AG04449 (cell line): ENCODE measurements at places on chromosomes 3 and 15.

DNA sequence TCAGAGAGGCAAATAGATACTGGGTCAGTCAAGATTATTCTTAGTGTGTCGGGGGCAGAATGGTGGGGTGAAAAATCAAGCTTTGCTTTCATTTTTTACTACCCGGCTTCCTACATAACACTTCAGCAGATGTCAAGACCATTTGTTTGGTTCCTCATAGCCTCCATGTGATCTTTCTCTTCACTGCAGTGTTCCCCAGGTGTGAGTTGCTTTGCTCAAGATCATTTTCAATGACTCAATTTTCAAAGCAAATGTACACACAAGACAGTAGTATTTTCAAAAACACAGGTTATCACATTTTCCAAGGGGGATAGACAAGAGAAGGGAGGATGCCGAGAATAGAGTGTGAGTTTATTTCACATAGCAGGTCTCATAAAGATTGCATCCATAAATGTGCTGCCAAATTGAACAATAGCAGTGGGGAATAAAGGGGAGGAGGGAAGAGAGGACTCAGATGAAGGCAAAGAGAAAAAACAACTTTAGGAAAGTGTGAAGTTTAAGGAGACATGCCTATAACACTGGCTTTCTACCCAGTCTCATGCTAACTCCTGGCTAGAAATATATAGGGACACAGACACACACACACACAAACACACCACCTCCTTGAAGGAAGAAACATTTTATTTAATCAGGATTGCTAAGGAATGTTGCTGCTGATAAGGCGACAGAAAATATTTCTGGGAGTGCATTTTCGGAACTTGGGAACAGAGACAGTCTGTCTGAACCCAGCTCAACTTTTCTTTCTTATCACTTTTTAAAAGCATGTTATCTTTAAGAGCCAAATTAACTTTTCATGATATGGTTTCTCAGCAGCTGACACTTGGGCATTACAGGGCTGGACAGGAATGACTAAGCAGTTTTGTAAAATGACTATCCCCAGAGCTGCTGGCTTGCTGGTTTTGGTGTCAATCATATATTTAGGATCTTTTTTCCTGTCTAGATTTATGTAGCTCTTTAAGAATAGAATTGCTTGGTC lies 402.4 kb downstream of the RBMS3 start:
- DNase-seq = no peak

- DNase-seq = no peak
These were observed 1.5 kb upstream of the CHAC1 start for GRCh38 chr15:40951764-40952163.

- DNase-seq = no peak
These were observed 57.6 kb upstream of the CHRM5 start for GRCh38 chr15:33910741-33911140.

- no peak for DNase-seq
These were observed 128.3 kb upstream of the EIF1B start for GRCh38 chr3:40181182-40181581.

DNA sequence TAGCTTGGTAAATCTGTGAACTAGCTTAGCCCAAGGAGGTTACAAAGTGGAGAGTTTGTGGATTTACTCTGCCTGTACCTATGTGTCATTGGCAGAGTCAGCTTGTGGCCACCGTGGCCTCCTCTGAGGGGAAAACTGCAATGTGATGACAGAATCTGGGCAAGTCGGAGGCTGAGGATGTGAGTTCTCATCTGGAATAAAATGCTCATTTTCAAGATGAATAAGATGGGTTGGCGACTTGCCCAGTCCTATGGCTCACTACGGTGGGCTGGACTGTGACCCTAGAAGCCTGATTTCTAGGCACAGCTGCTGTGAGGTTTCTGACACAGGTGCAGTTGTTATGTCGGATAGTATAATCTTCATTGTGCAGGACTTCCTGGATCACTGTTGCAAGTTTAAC lies 83.7 kb downstream of the ETV5 start:
- no peak for DNase-seq

DNA sequence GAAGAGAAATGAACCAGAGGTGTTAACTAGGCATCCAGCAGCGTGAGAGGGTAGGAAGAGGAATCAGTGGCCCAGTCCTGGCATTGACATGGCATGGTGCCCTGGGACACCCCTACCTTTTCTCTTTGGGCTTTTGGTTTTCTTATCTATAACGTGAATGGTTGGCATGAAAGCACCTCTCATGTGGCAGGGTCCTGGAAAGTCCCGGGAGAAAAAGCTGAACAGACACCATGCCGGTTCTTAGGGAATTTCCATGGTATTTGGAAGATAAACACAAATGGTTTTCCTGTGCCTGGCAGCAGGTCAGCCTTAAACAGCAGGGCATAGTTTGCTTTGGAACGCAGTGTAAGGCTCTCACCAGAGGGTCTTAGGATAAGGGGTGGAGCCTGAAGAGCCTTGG lies 15.4 kb downstream of the ARNT2 start:
- DNase-seq = no peak

GRCh38 chr15:77846986-77847385 lies 214.3 kb upstream of the LINGO1 start:
- no peak for DNase-seq

DNA sequence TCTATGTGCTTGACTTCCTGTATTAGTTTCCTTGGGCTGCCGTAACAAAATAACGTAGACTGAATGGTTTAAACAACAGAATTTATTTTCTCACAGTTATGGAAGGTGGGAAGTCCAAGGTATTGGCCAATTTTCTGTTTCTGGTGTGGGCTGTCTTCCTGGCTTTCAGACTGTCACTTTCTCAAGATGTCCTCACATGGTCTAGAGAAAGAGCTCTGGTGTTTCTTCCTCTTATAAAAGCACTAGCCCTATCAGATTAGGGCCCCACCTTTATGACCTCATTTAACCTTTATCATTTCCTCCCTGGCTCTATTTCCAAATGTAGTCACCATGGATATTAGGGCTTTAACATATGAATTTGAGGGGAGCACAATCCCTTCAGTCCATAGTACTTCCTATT lies 54.6 kb downstream of the SPRED1 start:
- DNase-seq = no peak

DNA sequence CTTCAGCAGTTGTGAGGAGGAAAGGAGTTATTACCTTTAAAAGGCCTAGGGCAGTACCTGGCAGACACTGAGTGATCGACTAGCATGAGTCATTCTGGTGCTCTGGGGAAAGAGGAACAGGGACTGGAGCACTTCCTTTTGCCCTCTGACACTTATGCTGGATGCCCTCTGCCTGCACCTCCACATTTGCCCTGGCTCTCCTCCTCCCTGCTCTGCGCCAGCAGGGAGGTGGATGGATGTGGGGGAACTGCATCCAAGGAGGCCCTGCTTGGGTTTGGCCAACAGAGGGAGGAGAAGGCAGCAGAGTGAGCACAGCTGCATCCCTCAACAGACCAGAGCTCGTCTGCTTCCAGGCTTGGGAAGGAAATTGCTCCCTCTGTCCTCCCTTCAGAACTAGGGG lies 75.0 kb downstream of the SEMA5B start:
- no peak for DNase-seq

DNA sequence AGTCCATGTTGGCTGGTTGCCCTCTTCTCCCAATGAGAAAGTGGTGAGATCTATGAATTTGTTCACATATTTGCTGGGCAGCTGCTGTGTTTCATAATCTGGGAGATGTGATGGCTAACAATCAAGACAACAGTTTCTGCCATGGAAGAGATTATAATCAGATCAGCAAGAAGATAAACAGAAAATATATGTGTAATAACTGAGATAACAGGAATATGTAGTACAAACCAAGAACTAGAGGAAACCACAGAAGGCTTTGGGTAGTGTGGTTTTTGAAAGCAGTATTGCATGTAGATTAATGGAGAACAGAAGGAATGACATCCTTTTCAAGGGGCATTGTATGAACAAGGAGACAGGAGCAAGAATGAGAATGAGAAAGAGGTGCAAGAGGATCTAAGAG lies 12.2 kb upstream of the CSTA start:
- DNase-seq = no peak

GRCh38 chr15:85727068-85727467 lies 67.7 kb downstream of the KLHL25 start:
- no peak for DNase-seq

- no peak for DNase-seq
These were observed 57.4 kb downstream of the CDAN1 start for GRCh38 chr15:42679285-42680141.

DNA sequence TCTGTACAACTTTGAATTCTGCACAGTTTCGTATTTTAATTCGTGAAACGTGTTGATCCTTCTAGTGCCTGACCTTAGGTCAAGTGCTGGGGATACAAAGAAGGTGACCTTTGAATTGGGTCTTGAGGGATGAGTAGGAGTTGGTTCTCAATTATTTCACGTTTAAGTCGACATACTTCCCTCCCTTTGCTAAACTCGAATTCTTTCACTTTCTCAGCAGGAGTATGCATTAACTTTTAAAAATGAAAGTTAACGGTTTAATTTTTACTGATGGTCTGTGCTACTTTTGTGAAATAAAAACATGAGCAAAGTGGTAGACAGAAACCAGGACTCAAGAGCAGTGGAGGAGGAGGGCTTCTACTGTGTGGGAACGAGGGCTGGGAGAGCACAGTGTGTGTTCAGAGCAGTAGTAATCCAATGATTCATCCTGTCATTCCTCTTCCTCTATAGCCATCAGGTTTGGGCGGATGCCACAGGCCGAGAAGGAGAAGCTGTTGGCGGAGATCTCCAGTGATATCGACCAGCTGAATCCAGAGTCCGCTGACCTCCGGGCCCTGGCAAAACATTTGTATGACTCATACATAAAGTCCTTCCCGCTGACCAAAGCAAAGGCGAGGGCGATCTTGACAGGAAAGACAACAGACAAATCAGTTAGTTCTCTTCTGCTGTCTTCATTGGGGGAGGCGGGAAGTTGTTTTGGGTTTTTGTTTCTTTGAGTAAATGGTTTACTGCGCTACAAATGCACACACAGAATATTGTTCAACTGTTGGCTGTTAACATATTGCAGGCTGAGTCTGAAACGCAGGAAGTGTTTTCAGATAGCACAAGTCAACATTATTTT lies 78.6 kb upstream of the TSEN2 start:
- no peak for DNase-seq

DNA sequence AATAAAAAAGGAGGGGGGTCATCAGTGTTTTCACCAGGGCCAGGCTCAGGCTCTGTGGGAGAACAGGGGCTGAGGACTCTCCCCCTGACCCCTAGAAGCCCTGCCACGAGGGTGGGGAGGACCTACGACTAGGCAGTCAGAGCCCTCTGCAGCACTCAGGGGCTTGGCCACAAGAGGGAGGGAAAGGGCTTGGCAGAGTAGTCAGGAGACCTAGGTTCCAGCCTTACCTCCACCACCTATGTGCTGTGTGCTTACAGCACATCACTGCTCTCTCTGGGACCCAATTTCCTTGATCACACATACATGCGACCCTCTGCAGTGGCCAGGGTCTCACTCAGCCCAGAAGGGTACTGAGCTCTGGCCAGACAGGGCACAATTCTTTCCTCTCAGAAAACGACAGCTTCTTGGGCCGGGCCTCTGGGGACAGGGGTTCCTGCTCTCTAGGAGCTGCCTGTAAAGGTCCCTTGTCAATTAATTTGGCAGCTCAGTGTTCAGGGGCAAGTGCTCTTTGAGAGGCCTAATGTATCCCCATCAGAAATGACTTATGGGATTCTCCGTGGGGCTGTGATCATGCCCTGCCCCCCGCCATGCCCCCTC lies 16.4 kb upstream of the SKIC8 start:
- no peak for DNase-seq

DNA sequence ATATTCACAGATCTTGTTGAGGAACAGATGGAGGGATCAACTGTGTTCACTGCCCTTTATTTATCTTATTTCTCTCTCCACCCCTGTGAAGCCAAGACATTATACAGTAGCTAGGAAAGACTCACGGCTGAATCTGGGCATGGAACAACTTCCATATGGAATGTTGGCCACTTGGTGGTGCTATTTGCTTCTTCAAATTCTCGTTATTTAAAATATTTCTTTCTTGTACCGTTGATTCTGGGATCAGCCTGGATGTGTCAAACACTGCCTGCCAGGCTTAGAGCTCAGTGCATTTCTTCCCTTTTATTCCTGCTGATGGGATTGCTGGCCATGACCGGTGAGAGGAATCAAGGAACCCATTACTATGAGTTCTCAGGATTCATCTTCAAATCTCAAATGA lies 17.5 kb upstream of the GASK1A start:
- DNase-seq = peak; percentile 4

GRCh38 chr15:52567871-52568600 lies 794 bp downstream of the ARPP19 start:
- DNase-seq = no peak

DNA sequence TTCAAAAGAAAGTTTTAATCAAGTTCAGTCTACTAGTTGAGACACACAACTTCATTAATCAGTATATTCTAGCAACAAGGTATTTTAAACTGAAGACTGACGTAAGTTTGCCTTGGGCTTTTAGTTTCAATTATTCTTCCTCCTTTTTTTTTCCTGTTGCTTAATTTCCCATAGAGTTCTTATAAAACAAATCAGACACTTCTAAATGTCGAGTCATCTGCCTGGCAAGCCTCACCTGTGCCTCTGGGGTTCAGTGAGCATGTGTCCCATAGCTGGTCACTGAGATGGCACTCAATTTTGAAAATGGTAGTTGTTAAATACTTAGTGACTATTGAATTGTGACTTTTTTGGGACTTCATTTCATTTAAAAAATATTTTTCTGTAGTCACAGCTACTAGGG lies 27.4 kb downstream of the NKIRAS1 start:
- DNase-seq = no peak

GRCh38 chr3:69353088-69353478 lies 32.8 kb downstream of the FRMD4B start:
- no peak for DNase-seq

DNA sequence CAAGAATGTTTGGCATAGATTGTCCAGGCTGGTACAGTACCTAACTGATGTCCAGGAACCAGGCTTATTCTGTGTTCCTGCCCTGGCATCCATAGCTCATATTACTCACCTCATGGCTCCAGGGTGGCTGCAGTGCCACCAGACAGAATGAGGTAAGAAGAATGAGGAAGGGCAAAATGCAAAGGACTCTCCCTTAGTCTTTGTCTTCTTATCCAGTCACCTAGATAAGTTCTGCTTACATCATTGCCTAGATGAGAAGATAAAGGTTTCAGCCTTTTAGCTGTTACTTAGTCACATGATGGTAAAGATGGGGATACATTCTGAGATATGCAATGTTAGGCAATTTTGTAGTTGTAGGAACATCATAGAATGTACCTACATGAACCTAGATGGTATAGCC lies 45.8 kb downstream of the CHP1 start:
- DNase-seq = no peak
